ENCODE measurements at places on chromosomes 11 and 22. TPM values are rescaled to one million over a fixed set of nuclear protein-coding genes. Genes with fewer than 3 reads are reported as not detected.

The PRR5 gene
- polyA plus RNA-seq = 39.0 TPM

The KDELR3 gene
- polyA plus RNA-seq = 19.3 TPM

- DNase-seq = no peak
Observed at GRCh38 chr11:34157163-34157562, 51.7 kb downstream of the NAT10 start.

The DNAJB7 gene
- polyA plus RNA-seq = 0.40 TPM

The PHOX2A gene
- polyA plus RNA-seq = 0.21 TPM

Data from hindlimb muscle (tissue), 1 donor.